ENCODE measurements at places on chromosomes 13 and 19.

- DNase-seq = no peak
Observed at GRCh38 chr13:60411983-60412382, 15.0 kb downstream of the TDRD3 start.

DNA sequence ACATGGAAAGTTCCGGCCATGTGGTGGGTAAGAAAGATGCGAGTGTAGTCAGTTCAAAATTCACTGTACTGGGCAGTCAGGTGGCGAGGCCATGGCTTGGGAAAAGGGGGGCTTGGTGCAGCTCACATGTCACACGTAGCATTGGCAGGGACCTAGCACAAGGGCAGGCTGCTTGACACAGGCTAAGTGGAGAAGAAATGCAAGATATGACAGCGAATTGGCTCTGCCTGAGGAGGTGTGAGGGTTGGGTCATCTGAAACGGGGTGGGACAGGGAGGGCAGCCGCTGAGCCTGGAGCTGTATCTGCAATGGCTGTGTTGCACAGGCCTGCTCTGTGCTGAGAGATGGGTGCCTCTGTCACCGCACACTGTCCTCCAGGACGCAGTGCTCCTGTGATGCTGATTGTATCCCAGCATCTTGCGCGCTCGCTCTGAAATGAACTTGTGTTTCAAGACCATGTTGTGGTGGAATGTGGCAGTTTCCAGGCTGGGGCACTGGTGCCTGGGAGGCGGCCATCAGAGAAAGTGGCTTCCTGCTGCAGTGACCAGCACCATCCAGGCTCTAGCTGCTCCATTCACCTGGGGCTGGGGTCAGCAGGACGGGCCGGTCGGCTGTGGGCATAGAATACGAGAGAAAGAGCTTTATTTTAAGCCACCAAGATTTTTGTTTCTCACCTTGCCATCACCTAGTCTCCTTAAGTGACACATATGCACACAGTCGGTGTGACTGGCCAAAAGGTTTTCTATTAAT lies 70.3 kb downstream of the TEX29 start:
- DNase-seq = no peak

GRCh38 chr19:16185768-16186123 lies 536 bp downstream of the FAM32A start:
- peak; percentile 49 for DNase-seq

DNA sequence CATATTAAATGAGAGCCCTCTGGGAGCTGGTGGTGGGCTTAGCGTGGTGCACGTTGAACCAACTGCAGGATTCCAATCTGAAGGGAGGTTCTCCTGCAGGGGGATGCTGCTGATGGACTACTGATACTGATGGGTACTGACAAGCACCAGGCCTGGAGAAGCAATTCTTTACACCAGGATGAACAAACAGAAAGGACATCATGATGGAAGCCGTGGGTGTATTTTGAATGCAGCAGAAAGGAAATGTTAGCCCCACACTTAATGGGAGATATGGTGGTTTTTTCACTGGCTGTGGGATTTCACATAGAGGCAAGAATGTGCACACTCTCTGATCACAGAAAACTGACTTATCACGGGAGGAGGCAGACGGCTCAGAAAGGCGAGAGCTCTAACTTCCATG lies 299.7 kb downstream of the TEX29 start:
- no peak for DNase-seq

DNA sequence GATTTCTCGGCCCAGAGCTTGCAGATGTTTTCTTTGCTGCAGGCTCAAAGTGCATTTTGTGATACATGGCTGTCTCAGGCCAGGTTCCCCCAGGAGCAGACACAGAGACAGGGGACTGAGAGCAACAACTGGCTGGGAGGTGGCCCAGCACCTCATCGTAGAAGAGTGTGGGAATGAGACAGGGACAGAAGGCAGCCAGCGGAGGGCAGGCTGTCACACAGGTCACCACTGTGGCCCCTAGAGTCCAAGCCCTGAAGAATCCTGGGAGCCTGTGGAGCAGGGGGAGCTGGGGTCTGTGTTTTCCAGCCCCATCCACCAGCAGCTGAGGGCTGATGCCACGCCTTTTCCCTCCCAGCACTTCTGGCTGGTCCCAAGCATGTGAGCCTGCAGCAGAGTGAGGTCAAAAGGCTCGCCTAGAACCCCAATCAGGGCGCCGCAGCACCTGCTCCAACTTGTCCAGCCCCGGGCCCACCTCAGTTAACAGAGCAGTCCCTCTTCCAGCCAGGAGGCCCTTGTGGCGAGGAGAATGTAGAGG lies 723.8 kb downstream of the UQCRFS1 start:
- DNase-seq = no peak

- no peak for DNase-seq
Observed at GRCh38 chr13:33454844-33455705, 169.5 kb upstream of the STARD13 start.

DNA sequence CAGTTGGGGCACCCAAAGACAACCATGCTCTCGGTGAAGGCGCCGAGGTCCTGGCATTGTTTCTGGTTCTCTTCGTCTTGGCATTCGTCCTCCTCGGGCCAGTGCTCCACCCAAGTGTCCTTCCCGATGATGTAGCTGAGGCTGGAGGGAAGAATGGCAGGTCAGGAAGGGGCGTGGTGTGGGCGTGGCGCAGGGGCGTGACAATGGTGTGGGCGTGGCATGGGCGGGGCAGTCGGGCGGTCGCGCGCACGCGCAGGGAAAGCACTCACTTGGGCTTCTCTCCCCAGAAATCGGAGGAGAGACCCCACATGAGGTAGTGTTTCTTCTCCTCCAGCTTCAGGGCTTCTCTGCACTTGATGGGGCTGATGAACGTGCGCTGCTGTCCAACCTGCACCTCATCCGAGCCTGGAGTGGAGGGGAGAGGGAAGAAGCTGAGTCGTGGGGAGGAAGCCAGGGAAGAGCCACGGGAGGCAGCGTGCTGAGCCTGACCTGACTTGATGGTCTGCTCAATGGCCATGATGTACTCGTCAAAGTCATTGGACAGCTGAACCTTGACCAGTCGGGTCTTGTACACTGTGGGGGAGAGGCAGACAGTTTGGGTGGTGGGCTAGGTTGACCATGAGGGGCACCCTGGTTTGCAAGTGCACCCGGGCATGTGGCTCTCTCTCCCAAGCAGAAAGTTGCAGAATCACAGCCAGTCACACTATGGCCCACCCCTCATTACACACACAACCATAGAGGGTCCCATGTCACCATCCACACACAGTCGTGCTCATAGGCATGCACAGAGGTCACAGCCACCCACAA lies 8.1 kb upstream of the TNFSF14 start:
- peak; percentile 57 for DNase-seq
